ENCODE measurements at places on chromosomes 5 and 9. TPM values are rescaled to one million over a fixed set of nuclear protein-coding genes. Genes with fewer than 3 reads are reported as not detected.

- no peak for DNase-seq
Observed at GRCh38 chr9:21402386-21403251, 6.3 kb upstream of the IFNA8 start.

The TTC33 gene
- 16.3 TPM for total RNA-seq

DNA sequence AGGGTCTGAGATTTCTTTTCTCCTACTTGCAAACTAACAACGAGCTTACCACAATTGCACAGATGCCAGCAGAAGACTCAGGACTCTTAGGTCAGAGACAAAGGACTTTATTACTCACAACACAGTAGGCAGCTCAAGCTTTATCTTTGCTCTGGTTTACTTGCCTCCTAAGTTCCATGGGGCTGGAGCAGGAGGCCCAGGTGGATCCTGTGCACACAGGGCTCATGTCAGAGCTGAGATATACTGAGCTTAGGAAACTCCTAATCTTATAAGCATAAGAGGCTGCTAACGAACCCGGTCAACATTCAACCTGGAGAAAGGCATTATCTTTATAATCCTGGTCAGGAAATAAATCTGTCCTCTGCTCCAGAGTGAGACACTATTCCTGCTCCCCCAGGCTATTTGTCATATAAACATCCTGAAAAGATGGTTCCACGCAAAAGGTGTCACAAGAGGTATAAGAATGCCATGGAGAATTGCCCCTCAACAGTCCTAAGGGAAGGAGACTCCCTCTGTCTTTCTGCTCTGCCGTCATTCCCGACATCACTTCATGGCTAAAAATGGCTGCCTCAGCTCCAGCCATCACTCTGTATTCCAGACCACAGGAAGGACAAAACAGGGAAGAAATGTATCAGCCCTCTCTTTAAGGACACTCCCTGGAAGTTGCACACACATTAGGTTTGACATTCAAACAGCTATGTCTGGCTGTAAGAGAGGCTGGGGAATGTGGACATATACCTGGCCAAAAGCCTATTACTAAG lies 16.2 kb downstream of the DUSP1 start:
- DNase-seq = no peak

DNA sequence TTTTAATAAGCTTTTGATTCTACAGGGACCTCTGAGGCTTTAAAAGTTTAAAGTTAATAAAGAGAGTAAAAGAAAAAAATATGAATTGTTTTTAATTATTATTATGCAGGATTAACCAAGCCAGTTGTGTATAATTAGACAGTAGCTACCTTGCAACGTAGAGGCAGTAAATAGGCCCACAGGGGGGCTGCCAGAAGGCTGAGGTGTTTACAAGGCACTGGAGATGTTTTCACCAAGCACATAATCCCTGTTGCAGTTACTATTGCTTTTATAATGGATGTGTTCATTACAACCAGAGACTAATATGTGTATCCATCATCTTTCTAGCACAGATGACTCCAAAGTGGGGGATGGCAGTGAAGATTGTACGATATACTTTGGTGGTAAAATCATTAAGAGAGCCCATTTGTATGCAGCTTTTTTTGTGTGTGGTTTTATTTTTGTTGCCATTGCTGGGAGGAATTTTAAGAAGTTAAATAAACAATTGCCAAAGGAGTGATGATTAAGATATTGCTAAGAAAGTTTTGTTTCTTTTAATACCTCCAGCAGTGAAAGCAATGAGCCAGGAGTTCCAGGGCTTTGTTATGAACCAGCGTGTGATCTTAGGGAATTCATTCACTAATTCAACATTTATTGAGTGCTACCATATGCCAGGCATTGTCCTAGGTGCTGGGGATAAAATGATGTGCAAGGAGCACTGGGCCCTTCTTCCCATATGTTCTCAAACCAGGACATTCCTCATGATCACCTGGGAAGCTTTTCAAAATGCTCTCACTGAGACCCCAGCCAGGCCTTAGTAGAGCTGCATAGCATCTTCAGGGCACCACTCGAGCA lies 138.7 kb upstream of the EFNA5 start:
- DNase-seq = peak; percentile 72

The SLC25A2 gene
- total RNA-seq = not detected

DNA sequence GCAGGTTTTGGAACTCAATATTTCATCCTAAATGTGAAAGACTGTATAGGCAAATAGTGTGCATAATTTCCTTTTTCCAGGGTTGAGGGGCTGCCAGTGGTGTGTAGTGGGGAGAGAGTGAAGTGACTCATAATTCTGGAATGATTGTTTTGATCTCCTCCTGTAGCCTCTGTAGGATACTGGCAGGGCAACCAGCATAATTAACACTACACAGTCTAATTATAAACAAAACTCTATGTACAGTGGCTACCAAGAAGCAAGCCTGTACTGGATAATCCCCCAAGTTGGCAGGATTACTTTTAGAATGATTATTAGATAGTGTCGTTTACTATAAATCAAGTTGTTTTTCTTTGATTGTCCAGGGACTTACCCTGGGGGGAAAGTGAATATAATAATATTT lies 32.2 kb downstream of the LNPEP start:
- peak; percentile 75 for DNase-seq

GRCh38 chr5:145479271-145479670 lies 355.9 kb downstream of the PRELID2 start:
- peak; percentile 65 for DNase-seq

- DNase-seq = no peak
Observed at GRCh38 chr5:1035421-1036405, 27.1 kb downstream of the NKD2 start.
